ENCODE measurements at places on chromosomes 5 and 9. TPM values are rescaled to one million over a fixed set of nuclear protein-coding genes. Genes with fewer than 3 reads are reported as not detected.

DNA sequence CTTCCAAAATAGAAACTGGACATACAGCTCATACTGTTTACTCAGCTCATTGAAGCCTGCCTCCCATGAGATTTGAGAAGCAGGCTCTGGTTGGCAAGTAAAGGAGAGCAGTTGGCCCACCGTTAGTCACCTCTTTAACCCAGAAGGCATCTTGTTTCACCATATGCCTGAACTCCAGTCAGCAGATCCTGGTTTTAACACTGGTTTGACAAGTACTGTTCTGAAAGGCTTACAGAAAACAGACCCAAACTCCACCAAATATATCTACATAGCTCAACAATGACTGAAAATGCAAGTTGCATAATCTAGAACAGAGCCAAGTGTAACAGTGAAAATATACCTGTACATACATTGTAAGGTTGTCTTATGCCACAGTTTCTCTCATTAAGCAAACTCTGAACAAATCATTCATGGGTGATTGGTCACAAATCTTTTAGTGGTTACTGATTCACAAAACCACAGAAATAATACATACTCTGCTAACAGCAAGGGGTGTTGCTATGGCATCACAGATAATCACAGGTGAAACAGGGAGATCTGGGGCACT is 198.8 kb downstream of the BNC2 start:
- peak; percentile 97 for DNase-seq

GRCh38 chr5:42404366-42404765 is 18.9 kb upstream of the GHR start:
- no peak for DNase-seq

Gene PCDHB11
- 0.77 TPM for total RNA-seq

- peak; percentile 25 for DNase-seq
Measured at GRCh38 chr5:9284781-9285307, 261.0 kb downstream of the SEMA5A start.

DNA sequence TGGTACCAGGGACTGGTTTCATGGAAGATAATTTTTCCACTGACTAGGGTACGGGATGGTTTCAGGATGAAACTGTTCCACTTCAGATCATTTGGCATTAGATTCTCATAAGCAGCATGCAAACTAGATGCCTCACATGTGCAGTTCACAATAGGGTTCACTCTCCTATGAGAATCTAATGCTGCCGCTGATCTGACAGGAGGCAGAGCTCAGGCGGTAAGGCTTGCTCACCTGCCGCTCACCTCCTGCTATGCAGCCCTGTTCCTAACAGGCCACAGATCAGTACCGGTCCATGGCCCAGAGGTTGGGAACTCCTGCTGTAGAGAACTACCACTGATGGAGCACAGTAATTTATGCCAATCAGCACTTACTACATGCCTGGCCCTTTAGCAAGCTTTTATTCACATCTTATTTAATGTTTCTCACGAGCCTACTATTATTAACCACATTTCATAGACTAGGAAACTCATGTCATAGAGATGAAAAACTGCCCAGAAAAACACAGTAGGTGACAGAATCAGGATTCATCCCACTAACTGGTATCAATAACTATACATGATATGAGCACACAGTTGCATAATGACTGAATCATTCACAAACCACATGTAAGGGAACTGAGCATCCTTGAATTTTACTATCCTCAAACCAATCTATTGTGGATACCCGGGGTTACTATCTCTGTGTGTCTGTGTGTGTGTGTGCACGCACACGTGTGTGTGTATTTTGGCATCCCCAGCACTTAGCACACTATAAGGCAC is 46.5 kb downstream of the SVEP1 start:
- no peak for DNase-seq

Gene PTCH1
- 3.6 TPM for total RNA-seq

DNA sequence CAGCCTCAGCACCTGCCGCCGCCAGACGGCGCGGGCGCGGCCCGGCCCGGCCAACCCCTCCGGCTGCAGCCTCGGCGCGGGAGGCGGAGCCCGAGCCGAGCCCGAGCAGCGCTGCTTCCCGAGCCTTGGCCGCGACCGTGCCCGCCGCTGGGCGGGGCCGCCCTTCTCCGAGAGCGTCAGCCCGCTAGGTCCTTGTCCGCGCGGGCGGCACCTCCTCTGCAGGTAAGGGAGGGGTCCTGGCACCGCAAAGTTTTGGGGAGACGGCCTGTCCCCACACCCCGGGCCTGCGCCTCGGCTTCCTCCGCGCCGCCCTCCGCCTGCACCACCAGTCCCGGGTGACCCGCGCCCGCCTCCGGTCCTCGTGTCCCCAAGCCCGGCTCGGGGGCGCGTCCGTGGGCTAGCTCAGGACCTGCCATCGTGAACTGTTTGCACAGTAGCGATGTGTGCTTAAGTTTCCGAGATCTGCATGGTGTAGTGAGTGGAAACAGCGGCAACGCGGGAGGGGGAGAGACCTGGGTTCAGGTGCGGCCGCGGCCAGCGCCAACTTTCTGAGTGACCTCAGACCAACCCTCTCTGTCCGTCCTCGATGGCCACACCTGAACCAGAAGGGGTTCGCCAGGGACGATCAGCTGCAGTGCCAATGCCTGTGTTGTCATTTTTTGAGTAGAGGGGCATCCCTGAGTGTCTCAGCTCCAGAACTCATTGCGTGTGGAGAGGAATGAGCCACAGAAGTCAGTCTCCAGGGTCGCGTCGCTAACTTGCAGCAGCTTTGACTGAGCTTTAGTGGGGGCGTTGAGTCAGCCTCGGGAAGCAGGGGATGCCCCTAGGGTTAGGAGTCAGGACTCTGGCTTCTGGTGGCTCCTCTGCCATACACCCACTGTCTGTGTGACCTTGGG is at the start of gene FRMPD1:
FRMPD1 (plus strand) TSS at position 82 of the 896 bp plus-strand sequence. CDS start 41,688 bp downstream, outside the sequence.
- DNase-seq: peak; percentile 20

Gene ANGPTL2
- total RNA-seq: 13.5 TPM

GRCh38 chr5:115098041-115098702 is 71.5 kb downstream of the TRIM36 start:
- DNase-seq: peak; percentile 55

DNA sequence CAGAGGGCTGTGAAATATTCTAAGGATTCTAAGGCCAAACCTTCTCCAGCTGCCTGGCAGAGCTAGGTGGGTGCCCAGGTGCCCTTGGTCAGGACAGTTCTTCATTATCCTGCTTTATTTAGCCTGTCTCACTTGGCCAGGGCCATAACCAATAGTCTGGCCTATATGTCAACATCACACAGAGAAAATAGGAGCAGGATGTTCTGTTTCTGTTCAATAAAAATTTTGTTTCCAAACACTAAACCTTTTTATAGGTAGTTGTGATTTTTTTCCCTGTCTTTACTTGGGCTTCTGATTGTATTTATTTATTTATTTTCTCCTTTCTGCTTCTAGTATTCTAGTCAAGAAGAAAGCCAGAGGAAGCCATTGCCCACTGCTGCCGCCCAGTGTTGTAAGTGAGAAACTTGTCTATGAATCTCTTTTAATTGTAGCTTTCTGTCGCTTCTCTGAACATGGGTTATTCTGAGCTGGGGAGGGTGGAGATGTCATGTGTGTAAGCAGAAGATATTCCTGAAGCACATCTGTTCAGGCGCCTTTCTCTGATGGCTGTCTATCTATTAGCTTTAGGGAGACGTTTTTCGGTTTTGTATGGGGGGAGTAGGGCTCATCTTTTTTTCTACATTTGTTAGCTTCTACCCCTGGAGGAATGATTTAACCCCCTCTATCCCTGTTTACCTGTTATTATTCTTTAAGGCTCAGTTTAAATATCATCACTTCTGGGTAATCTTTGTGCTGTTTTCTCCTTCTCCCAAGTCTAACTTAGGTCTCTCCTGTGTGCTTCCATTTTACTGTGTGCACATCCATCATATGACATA is 97.1 kb downstream of the UNC13B start:
- peak; percentile 82 for DNase-seq

Gene ARL10
- 12.6 TPM for total RNA-seq

Gene ADGRD2
- total RNA-seq: not detected

DNA sequence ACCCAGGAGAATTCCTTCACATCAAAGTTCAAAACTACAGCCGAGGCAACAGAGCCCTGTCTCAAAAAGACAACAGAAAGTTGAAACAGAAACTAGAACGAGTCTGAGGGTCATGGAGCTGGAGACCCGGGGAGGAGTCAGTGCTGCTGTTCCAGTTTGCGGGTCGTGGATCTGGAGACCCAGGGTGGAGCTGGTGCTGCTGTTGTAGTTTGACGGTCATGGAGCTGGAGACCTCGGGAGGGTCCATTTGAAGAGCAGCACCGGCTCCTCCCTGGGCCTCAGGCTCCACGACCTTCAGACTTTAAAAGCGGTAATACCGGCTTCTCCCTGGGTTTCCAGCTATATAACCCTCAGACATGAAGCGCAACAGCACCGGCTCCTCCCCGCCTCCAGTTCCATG is 13.0 kb upstream of the LCN15 start:
- no peak for DNase-seq

GRCh38 chr9:104788251-104788650 is 24.3 kb downstream of the NIPSNAP3B start:
- DNase-seq: no peak

GRCh38 chr5:169435506-169436229 is 134.7 kb upstream of the SLIT3 start:
- no peak for DNase-seq
